ENCODE measurements at places on chromosomes 16 and 17. TPM values are rescaled to one million over a fixed set of nuclear protein-coding genes. Genes with fewer than 3 reads are reported as not detected.

GRCh38 chr17:40417258-40417608 lies 463 bp downstream of the TOP2A start:
- no peak for DNase-seq

GRCh38 chr16:14635395-14636165 lies 2.8 kb downstream of the BFAR start:
- DNase-seq = no peak

GRCh38 chr17:40906613-40907012 lies 21.6 kb upstream of the KRT20 start:
- no peak for DNase-seq

DNA sequence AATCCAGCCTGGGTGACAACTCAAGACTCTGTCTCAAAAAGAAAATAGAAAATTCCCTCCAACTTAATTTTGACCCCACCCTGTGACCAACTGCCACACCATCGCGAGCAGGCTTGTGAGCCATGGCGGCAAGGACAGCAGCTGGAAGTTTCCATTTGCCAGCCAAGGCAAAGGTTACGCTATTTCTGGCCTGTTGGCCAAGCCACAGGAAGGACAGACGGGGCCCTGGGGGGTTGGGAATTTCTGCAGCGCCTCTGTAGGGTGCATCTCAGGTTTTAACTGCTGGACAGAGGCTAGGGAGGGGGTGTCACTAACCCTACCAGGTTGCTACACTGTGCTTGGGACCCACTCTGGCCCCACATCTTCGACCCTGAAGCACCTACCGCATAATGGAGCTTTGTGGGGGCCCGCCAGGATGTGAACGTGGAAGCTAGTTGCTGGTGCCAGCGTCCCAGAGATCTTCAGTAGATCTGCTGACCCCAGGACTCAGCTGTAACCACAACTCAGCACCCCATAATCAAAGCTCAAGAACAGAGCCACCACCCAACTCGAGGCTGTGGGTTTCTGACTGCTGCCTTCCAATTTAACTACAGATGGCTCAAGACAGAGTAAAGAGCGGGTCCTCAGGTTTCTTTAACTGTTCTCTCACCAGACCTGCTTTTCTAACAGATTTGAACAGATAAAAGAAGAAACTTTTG lies 10.9 kb downstream of the KIFC3 start:
- no peak for DNase-seq

- no peak for DNase-seq
Measured at GRCh38 chr17:41396996-41397660, at the start of gene KRT31. Gene KRT31, minus strand, starts transcription at chr17:41397608. Its CDS starts 69 bp downstream, at chr17:41397539.

- no peak for DNase-seq
Measured at GRCh38 chr16:12625068-12625467, 178.6 kb downstream of the CPPED1 start.

GRCh38 chr17:69223809-69224208 lies 4.8 kb downstream of the ABCA10 start:
- peak; percentile 15 for DNase-seq

GP1BA gene
- not detected for polyA plus RNA-seq

DNA sequence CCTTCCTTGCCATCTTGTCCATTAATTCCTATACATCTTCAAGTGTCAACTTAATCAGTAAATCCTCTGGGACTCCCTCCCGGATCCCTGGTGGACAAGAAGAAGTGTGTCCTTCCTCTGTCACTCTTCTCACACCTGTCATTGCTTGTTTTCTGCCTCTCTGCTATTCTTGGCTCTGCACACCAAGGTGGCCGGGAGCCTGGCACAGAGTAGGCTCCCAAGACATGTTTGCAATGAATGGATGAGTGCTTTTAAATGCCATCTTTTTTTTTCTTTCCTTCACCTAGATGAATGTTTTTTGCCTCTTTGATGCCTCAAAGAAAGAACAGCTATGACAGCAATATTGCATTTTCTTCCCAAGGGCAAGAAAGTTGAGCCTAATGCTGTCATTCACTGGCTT lies 58.0 kb upstream of the CLEC18A start:
- no peak for DNase-seq

- no peak for DNase-seq
Measured at GRCh38 chr17:67615011-67615561, 102.7 kb upstream of the NOL11 start.

DNA sequence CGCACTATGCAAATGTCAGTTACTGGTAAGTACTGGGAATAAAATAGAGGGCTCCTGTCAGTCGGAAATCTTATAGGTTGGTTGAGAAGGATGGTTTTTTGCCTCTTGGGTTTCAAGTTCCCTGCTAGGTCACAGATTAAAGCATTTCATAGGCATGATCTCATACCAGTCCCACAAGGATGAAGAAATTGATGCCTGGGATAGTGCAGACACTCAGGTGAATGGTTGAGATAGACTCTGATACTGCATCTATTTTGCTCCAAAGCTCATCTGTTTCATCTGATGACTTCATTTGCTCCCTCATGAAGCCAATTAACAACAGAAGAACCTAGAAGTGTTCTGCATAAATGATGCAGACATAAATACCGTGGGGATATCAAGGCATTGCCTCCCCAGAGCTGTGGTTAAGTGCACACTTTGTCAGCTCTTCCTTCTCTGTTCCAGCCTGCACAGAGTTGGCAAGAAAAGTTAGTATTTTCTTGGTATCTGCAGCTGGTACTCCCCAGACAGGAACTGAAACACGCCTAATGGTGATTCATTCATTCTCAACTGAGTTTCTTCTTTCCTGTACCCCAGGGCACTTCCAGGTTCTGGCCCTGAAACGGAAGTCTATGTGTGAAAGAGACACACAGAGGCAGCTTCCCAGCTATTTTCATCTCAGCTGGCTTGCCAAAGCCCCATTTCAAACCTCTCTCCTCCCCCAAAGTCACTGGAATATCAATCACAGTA lies 418.3 kb upstream of the SALL1 start:
- no peak for DNase-seq

HAS3 gene
- polyA plus RNA-seq = 0.62 TPM

Measured in AG04450 (cell line).